SHP77 treated with DMSO at 0.1 percent for 48 hours (cell line): ENCODE measurements at places on chromosomes 7 and 10.

GRCh38 chr10:86049442-86049841 is 317.2 kb downstream of the GRID1 start:
- no peak for DNase-seq

- no peak for DNase-seq
These were observed 22.1 kb upstream of the STK17A start for GRCh38 chr7:43560742-43561330.

DNA sequence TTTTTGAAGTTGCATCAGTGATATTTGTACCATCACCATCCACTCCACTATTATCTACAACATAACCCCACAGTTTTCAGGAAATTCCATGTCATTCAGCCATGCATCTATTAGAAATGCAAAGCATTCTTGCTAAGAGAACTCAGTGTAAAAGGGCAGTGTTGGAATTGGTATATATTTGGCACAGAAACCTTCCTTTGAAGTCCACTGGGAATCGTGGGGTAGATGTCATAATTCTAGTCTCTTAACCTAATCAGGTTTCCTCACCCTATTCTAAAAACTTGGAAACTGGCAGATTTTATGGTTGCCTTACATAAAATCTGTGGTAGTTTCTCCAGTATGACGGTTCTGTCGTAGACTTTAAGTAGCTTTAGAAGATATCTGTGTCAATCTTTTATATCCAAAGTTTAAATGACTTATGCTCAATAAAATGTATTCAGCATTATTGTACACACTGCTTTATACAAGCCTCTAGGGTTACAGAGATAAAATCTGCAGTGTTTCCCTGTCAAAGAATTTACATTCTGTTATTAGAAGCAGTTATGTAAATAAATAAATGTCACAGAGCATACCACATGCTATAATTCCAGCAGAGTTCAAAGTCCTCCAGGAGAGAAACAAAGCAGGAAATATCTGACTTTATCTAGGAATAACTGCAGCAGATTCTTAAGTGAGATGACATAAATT is 704.4 kb upstream of the CELF2 start:
- no peak for DNase-seq

GRCh38 chr10:127910464-127910770 is 3.5 kb downstream of the PTPRE start:
- DNase-seq = no peak

GRCh38 chr7:108515013-108515412 is 10.9 kb downstream of the PNPLA8 start:
- DNase-seq = no peak

GRCh38 chr10:19906108-19906791 is 90.0 kb downstream of the PLXDC2 start:
- DNase-seq = no peak

DNA sequence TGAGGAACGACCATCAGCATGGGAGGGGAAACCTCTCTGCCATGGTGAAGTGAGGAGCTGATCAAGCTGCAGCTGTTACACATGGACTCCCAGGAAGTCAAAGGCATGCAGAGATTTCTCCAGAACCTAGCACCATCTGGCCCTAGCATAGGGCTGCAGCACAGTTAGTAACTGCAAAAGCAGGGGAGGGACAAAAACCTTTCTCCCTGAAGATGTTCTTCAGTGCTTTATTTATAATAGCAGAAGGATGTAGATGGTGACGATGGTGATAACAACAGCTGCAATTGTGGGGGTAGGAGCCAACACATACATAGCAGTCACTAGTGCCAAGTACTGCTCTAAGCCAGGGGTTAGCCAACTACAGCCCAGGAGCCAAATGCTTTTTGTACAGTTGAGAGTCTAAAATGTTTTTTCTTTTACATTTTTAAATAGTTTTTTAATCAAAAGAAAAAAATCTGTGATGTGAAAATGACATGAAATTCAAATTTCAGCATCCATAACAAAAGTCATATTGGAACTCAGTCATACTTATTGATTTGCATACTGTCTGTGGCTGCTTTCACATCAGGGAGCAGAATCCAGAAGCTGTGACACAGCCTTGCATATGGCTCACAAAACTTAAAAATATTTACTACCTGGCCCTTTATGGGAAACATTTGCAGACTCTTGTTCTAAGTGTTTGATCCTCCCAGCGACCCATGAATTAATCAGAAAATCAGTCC is 299.5 kb downstream of the ELMO1 start:
- no peak for DNase-seq

- DNase-seq = no peak
These were observed 76.3 kb upstream of the MRLN start for GRCh38 chr10:59829601-59830000.
